ENCODE measurements at places on chromosomes 16 and 17.

GRCh38 chr17:78434455-78435329 lies 56.2 kb downstream of the PGS1 start:
- no peak for DNase-seq

DNA sequence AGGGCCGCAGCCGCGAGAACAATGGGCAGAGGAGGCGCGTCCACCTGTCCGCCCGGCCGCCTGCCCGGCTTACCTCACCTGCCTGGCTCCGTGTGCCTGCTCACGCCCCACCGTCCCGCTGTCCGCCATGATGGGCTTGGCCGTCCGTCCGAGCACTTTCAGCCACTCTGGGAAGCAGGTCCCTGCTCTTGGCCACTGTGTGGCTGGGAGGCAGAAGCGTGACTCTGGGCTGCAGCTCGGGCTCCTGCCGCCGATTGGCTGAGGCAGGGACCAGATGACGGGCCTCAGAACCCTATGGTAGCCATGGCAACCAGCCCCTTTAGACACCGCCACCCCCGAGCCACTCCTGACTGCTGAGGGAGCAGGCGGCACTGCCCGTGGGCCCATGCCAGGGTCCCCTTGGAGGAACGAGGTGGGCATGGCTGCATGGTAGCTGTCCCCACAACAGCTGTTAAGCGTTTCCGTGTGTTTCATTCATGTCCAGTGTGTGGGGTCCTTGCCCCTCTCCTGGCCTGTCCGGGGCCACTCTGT lies 8.9 kb upstream of the AXIN1 start:
- DNase-seq, result no peak

DNA sequence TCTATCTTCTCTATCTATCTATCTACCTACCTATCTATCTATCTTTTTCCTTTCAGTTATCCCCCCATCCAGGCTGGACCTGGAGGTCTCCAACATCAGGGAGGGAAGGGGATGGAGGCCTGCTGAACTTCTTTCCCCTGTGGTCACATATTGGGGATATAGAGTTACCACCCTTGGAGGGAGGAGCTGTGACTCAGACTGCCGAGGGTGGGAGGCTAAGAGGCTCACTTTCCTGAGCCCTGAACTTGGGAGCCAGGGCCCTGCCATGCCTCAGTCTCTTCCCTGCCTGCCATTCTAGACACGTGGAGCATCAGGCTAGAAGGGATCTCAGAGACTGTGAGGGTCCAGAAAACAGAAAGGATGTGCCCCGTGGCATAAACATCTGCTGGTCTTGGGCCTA lies 8.4 kb downstream of the LRRC3C start:
- DNase-seq, result no peak

DNA sequence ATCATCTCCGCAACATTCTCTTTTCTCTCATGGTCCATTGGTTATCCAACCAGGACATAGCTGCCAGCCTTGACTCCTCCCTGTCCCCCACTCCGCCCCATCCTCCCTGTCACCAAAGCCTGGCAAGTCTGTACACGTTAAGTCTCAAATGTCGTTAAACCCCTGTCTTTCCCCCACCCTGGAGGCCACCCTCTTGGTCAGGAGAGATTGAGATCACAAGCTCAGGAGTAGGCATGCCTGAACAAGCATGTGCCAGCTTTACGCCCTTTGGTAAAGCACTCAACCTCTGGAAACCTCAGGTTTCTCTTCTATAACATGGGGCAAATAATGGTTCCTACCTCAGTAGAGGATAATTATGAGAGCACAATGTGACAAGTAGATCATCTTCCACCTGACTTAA lies 38.1 kb upstream of the CCL1 start:
- no peak for DNase-seq

DNA sequence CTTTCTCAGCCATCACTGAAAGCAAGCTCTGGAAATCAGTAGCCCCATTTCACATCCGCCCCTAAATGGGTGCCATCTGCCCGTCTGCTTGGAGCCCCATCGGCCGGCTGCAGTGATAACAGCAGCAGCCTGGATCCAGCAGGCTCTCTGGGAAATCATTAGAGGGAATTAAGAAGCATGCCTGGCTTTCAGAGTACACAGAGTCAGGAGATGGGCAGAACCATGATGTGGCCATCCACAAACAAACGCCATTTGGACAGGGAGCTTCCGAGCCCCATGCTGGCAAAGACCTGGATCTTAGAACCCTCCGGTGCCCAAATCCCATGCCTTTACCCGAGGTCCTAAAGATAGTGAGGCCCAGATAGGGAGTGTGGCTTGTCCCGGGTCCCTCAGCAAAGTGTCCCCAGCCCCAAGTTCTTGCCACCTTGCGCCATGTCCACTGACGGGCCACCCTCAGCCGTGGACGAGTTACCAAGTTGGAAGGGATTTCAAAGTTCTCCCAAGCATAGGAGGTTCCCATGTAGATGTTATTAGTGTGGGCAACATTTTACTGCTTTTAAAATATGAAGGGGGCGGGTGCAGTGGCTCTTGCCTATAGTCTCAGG lies 1.0 kb upstream of the LITAF start:
- no peak for DNase-seq

- no peak for DNase-seq
These were observed 6.0 kb downstream of the SYNGR2 start for GRCh38 chr17:78174346-78174869.

DNA sequence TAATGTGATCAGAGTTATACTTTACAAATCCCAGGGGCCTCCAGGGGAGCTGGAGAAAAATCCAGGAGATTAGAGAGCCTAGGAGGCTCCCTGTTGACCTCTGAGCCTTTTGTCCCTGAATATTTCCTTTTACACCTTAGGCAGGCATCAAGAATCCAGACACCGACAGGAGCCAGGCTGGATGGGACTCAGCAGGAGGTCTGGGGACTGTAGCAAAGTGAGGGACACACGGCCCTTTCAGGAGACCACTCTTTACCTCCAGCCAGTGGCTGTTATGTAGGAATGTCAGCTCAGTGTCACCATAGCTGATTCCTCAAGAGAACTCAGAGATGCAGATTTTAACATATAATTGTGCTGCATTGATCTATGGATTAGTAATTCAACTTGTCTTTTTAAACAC lies 198.4 kb downstream of the SHISA9 start:
- DNase-seq, result no peak

DNA sequence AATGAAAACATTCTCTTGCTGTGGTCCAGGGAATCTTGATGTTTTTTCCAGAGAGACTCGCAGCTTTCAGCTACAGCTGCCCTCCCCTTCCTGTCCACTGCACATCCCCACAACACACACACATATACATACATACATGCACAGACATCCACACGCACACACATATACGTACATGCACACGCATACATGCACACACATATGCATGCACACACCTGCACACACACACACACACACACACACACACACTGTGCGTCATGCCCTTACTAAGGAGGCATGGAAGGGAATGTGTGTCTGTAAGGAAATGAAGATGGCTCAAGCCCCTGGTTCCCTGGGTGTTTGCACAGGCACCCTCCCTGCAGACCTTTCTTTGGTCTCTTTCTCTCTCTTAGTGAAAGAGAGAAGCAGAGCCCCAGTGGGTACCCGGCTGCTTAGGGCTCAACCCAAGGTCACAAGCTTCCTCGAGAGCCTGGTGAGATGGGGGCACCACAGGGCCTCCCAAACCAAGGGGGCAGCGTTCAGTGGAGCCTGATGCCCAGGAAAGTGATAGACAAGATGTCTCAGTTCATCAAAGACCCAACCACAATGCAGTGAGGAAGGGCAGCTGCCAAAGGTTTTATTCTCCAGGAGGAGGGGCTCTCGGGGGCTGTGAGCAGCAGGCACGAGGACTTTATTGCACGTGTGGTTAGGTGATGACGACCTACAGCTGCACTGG lies 33.3 kb downstream of the TNFRSF13B start:
- no peak for DNase-seq

DNA sequence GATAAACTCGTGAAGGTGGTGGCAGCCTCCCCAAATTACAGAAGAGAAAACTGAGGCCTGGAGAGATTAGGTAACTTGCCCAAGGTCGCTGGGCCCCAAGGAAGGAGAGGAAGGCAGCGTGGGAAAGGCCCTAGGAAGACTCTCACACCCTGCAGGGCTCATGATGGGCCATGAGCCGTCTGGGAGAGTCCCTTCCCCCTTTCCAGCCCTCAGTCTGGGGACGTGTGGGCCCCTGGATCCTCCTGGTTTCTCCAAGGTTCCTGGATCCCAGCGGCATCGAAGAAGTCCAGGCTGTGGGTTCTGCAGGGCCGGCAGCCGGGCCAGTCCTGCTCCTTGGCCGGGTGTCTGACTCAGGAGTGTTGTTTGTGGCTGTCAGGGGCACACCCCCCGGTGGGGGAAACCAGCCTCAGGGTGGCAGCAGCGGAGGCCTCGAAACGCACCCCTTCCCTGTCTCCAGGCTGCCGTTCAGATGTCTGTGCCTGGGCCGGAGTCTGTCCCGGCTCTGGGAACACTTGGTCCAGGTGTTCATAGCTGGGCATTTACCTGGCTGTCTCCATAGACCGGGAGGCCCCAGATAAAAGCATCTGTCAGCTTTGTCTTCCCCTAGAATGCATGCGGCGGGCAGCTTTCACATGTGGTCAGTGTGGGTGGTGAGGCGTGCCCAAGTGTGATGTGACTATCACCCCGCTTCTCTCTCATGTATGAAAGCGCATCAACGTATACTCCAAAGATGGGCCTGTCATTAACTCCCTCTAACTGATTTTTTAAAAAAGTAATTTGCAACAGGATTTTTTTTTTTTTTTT lies 3.7 kb upstream of the RAP1GAP2 start:
- peak; percentile 34 for DNase-seq

DNA sequence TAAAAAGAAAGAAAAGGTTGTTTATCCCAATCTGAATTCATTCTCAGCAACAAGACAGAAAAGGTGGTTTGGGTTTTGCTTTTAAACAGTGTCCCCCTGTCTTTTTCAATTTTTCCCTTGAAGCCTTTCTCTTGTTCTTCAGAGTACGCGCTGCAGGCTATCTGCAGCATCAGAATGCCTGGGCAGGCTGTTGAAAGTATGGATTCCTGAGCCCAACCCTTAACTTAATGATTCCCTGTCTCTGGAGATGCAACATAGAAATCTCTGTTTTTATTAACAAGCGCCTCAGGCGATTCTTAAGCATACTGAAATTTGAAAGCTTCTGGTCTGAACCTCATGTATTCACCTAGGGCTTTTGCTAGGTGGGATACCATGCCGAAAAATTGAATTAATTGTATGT lies 32.1 kb downstream of the DGKE start:
- DNase-seq, result no peak

DNA sequence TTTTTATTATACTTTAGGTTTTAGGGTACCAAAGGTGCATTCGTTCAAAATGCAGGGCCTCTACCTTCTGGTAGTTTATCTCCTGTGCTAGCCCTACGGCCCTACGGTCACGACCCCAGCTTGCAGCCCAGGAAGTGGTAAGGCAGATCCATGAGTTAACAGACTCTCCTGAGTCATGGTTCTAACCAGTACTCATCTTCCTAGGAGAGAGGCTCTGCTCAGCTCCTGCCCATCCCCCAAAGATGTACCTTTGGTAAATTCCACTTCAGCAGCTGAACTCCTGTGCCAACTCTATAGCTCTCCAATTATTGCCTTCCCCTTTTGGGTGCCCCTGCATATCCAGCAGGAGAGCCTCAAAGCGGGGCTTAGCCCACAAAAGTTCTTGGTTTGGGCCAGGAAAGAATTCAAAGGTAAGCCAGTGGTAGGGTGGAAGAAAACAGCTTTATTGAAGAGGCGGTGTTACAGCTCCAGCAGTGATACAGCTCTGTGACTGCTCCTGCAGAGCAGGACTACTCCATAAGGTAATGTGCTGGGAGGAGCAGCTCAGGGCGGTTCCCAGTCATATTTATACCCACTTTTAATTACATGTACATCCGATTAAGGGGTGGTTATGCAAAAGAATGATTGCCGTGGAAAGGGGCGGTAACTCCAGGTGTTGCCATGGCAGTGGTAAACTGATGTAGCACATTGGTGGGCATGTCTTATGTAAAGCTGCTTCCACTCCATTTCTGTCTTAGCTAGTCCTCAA lies 241.4 kb downstream of the PMP22 start:
- DNase-seq, result no peak

GRCh38 chr16:76265434-76266045 lies 11.7 kb upstream of the CNTNAP4 start:
- no peak for DNase-seq

- DNase-seq, result no peak
These were observed 975 bp downstream of the CFAP20 start for GRCh38 chr16:58128181-58128631.

GRCh38 chr16:19219836-19220235 lies 51.8 kb downstream of the SYT17 start:
- no peak for DNase-seq

DNA sequence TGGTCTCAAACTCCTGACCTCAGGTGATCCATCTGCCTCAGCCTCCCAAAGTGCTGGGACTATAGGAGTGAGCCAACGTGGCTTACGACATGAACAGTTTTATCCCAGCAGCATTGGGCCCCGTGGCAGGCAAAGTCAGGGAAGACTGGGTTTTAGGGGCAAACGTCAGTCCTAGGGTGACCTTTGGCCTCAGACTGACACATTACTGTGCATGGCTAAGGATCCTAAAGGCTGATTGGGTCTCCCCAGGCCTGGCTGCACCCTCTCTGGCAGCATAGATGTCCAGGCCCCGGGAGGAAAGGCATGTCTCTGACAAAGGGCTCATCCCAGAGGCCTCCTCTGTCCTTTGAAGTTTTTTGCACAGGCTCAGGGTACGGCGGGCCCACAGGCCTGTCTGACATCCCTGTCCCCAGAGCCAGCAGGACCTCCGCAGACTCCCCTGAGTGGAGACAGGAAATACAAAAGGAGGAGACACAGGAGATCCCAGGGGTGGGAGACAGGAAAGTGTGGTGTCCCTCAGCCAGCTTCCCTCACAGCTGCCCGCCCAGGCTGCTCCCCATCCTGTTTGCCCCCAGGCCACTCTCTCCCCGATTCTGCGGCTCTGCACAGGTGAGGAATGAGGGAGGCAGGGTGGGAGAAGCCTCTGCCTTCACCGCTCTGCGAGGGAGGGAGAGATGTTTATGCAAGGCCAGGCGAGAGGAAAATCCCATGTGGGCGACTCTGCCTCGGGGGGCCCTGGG lies 54.5 kb upstream of the MTSS2 start:
- no peak for DNase-seq

- no peak for DNase-seq
These were observed 15.8 kb downstream of the EMP2 start for GRCh38 chr16:10564591-10564990.

DNA sequence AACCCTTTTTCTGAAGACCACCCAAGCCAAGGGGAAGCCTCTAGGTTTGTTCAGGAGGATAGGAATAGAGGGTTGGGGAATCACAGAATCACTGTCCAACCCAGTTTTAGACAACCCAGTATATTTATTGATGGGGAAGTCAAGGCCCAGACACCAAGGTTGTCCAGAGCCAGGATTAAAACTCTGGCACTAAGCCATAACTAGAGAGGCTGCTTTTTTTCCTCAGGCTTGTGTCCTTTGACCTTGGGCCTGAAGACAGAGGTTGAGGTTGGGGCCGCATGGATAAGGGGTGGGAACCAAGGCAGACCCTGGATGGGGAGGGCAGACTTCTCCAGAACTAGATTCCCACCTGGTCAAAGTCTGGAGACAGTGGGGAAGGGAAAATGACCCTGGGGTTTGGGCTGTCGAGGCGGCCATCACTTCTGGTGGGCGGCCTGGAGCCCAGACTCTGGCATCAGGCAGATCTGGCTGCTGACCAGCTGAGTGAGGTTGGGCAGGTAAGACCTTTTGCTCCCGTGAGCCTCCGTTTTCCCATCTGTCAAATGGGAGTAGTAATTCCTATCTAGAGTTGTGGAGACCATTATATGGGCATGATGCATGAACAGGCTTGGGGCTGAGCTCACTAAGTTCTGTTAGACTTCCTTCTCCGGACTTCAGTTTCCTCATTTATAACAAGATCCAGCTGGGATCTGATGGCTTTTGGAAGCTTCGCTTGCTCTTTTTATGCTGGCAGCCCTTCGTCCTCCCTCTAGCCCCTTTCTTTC lies 17.9 kb downstream of the IGFBP4 start:
- DNase-seq, result no peak

All from T-helper 17 cell (primary cell).